Smooth muscle cell of the brain vasculature (primary cell): ENCODE measurements at places on chromosomes 2 and 18.
A peak's percentile ranks its signal among the peaks of the same experiment; 100 is the strongest.

DNA sequence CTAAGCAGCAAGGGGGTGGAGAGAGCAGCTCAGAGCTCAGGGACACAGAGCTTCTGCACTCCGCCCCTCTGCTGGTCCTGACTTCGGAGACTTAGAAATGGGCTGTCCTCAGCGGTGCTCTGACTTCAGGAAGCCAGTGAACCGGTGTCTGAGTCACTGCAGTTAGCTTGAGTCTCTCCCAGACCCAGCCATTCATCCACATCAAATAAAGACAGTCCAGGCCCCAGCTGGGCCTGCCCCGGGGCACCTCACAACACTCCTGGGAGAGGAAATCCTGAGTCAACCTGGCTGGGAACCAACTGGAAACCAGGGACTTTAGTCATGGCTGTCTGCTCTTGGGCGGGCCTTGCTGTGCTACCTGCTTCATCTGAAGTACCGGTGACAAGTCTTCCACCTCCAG lies 5.4 kb upstream of the ITGB6 start:
- peak; percentile 73 for DNase-seq

GRCh38 chr2:51813247-51813646 lies 781.3 kb upstream of the NRXN1 start:
- DNase-seq: no peak

DNA sequence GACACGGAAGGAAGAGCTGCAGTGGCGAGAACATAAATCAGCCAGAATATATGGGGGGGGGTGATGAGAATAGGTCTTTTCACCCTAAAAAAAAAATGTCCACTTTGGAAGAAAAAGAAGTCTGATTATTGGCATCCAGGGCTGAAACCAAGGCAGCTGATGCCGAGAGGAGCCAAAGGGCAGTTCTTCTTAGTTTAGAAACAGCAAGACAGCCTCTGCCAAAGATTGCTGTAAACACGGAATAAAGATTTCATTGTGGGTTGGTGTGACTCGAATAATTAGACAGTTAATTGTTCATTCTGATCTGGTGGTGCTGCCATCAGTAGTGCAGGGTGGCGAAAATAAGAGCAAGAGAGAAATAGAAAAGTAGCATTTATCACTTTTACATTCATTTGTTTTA lies 3.5 kb downstream of the CDH20 start:
- DNase-seq: no peak

DNA sequence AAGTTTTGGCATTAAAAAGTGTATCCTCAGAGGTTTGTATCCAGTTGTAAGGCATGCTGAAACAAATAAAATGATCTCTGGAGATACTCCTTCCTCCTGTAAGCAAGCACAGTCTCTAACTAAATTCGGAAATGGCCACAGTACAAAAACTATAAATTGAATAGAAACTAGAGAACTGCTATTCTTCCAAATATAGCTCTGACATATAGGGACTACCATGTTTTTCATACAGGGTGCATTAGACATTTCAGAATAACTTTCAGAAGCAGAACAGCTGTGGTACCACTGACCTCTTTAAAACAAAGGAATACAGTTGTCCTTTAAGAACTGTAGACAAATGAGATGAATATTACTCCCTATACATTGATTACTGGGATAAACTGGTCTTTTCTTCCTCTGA lies 568.5 kb downstream of the ARHGAP15 start:
- DNase-seq: no peak

- DNase-seq: no peak
Measured at GRCh38 chr2:86138736-86139625, 32.9 kb downstream of the PTCD3 start.

GRCh38 chr2:231191896-231192872 lies 6.2 kb upstream of the ARMC9 start:
- DNase-seq: peak; percentile 81

GRCh38 chr2:150477347-150477746 lies 10.1 kb downstream of the RND3 start:
- DNase-seq: no peak

DNA sequence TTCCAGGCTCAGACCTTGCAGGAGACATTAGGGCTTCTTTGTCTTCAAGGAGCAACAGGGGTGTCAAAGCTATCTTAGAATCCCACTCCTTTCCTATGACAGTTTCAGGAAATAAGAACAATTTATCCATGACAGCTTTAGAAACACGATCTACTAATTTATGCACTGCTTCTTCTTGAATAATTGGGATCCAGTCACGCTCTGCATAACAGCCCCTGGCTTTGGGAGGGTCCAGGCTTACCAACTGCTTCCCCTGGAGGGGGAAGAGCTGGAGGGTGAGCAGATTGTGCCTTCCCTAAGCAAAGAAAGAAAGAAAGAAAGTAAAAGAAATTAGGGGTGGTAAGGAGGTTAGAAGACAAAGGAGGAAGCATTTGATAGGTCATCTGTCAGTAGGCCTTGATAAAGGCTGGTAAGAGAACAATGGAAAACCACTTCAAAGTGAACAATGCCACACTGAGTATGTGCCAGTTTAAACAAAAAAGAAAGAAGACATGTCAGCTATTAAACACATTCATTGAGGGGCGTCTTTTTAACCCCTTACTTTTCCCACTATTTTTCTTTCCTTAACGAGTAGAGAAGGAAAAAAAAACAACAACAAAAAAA lies 327.6 kb downstream of the DCC start:
- DNase-seq: no peak

DNA sequence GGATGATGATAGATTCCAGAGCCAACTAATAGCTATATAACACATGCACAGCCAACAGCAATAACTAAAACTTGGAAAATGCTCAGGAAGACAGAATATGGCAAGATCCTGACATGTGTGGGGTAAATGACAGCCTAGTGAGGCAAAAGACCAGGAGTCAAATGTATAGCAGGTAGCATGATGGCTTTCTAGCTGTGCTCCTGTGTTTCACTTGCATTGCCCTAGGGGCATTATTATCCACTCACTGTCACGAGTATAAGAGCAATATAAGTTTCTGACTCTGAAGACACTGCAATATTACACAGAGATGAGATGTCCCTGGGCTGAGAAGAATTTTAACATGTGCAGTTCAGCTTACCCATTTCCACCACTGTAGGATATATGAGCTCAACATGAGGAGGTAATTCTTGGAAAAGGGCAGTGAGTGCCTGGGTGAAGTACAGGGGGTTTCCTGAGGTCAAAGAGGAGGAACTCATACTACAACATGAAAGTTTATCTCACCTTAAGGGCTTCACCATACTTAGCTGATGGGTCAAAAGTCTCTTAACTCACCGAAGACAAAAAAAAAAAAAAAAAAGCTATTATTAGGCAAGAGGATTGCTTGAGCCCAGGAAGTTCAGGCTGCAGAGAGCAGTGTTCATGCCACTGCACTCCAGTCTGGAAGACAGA lies 1385.6 kb upstream of the SLC39A10 start:
- DNase-seq: no peak

DNA sequence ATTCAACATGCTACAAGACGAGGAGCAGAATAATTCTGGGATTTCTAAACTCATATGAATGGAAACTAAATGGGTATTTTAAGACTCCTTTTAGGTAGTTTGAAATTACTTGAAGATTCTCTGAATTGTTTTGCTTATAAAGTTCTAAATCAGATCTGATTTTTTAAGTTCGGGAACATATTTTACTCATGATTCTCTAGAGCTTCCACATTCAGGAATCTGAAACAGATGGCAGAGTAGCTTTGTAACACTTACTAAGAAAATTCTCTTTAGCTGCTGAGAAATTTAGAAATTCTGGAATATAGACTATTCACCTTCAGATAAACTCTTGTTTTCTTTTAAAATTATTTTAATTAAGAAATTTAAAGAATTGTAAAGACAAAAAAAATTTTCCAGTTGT lies 13.7 kb downstream of the RBBP8 start:
- no peak for DNase-seq

DNA sequence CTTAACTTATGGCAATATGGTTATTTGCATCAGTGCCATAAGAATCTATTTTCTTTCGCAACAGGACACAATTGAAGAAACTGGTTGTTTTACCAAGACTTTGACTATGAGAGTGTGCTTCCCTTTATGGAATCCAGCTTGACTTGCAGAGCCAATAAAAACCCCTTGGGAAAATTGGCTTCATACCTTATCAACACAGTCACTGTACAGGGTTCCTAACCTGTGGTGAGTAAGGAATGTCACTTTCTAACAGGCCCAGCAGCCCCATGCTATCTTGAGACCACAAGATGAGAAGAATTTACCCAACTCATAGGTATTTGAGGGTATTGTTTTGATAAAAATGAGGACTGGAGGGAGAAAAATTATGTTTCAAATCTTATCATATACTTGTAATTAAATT lies 418.5 kb upstream of the MAP2 start:
- DNase-seq: no peak

GRCh38 chr2:120861576-120862191 lies 126.0 kb downstream of the GLI2 start:
- no peak for DNase-seq
